Stimulated activated CD4-positive, alpha-beta T cell treated with anti-CD3 and anti-CD28 coated beads, Interleukin-1b, Interleukin-23, amount 100 ng/mL, for 1 hour (primary cell): ENCODE measurements at places on chromosomes 3 and 15.

DNA sequence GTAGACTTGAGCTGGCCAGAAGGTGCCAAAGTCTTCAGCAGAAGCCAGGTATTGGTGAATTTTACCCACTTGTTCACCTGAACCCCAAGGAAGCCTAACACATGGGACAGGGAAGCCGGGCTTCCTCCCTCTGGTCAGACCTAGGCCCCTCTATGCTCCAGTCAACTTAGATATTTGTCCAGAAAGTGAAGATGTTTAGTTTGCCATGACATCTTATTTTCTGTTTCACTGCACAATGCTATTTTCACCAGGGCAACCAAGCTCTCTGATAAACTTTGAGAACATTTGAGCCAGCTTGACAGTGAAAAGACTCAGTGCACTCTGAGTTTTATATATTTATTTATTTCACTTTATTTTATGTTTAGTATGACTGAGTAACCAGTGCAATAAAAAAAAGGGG, 71.0 kb downstream of the SOX14 start:
- DNase-seq: no peak

GRCh38 chr3:123167686-123168085, 34.1 kb upstream of the SEC22A start:
- no peak for DNase-seq

DNA sequence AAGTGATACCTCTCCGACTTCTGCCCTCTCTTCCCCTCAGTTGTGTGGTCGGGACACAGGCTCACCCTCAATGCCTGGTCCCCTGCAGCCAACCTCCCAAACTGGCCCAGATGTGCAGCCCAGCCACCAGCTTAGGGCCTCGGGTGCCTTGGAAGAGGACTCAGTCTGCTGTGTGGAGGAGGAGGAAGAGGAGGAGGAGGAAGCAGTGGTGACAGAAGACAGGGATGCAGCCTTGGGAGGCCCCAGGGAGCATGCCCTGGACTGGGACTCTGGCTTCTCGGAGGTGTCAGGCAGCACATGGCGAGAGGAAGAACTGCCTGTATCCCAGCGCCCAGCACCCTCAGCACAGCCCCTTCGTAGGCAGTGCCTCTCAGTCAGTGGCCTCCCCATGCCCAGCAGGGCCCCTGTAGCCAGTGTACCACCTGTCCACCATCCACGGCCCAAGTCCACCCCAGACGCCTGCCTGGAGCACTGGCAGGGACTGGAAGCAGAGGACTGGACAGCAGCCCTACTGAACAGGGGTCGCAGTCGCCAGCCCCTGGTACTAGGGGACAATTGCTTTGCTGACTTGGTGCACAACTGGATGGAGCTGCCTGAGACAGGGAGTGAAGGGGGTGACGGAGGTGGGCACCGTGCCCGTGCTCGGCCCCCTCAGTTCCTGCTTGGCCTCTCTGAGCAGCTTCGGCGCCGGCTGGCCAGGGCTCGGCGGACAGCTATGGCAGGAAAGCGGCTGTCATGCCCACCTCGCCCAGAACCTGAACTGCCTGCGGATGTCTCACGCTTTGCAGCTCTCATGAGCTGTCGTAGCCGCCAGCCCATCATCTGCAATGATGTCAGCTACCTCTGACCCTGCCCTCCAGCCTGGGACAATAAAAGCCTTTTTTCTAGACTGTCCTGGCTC, 1.3 kb downstream of the INKA1 start:
- DNase-seq: no peak

GRCh38 chr3:53293867-53294266, 38.0 kb upstream of the TKT start:
- DNase-seq: no peak

- no peak for DNase-seq
Measured at GRCh38 chr3:170751083-170751898, 118.7 kb downstream of the RPL22L1 start.

- no peak for DNase-seq
Measured at GRCh38 chr3:75242012-75242735, 422.0 kb upstream of the FRG2C start.

DNA sequence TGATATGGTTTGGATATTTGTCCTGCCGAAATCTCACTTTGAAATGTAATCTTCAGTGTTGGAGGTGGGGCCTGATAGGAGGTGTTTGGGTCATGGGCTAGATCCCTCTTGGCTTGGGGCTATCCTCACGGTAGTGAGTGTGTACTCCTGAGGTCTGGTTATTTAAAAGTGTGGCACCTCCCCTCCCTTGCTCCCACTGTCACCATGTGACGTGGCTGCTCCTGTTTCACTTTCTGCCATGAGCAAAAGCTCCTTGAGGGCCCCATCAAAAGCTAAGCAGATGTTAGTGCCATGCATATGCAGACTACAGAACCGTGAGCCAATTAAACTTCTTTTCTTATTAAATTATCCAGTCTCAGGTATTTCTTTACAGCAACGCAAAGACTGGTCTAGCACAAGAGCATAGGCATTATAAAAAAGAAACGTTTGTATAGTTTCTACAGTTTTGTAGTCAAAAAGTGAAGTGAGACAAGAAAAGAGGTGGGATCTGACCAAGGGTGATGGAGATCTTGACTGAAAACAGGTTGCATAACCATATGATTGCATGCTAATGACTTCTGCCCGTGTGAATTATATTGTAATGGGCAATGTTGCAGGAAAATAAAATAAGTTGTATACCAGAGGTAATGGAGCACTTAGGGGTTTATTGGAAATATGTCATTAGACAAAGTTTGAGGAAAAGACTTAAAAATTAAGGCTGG, 28.5 kb upstream of the CLASP2 start:
- DNase-seq: no peak

- no peak for DNase-seq
Measured at GRCh38 chr3:178835033-178835432, 236.6 kb downstream of the ZMAT3 start.

DNA sequence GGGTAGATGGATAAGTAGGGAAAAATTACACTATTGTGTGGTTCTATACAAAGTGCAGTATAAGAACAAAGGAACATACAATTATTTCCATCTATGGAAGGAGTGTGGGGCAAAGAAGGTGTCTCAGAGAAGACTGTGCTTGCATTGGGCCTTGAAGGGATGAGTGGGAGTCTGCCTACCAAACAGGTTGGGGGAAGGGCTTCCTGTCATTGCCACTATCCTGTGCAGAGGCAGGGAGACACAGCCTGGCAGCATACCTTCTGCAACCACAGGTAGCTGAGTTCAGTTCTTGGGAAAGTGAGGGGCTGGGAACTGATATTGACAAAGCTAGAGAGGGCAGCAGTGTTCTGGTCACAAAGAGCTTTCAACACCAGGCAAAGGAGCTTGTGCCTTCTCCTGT, 3.4 kb downstream of the TIMP4 start:
- no peak for DNase-seq

- no peak for DNase-seq
Measured at GRCh38 chr3:147397155-147397874, 9.0 kb downstream of the ZIC4 start.

DNA sequence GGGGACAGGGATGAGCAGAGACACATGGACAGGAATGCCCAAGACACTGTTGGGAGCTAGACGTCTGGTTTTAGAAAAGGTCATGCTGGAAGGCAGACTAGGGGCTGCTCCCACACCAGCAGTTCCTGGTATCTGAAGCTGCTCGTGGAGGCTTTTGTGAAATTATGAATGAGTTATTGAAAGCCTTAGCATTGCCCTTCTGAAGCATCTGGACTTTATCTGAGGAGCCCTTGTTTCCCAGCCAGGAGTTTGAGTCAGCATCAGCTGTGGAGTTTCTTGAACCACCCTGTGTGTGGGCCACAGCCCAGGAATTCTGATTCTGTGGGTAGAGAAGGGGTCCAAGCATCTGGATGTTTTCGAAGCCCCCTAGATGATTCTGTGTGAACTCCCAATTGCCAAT, 258.7 kb downstream of the SLCO3A1 start:
- no peak for DNase-seq

DNA sequence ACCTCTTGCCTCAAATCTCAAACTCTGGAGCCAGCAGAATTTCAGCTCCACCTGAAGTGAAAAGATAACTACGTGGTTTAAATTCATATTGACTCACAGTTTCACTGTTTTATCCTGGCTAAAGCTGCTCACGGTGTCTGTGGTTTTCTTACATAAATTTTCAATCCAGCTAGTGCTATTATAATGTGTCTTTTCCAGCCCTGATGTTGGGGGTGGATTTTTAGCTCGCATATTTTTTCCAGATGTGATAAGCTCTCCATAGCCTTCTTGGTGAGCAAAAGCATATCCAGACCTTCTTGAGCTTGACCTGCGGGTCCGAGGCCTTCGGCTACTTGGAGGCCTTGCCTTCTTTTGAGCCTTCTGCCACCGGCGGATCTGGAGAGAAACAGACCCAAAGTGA, 239.3 kb downstream of the DTWD1 start:
- DNase-seq: no peak

DNA sequence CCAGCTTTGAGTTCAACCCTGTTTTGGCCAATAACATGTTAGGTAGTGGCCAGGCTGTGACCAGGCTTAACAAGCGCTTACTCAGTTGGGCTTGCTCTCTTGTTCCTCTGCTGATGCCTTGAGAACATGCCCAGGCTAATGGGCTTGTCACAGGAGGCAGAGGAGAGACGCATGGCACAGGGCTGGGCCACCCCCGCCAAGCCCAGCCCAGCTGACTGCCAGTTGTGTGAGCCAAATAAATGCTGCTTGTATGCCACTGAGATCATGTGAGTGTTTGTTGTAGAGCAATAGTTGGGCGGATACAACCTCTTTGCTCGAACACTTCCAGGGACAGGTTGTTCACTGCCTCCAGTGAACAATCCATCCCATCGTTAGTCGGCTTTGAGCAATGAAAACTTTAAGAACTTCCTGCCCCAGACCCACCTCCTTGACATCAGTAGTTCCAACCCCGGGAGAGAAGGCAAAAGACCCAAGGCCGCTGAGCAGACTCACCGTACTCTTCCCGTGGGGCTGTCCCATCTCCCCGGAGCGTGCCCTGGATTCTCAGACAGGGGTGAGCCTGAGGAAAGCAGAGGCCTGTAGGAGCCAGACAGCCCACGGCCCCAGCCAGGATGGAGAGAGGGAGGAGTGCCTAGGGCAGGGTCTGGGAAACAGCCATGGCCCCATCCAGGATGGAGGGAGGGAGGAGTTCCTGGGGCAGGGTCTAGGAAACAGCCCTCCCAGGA, 4.1 kb downstream of the PLA2G4F start:
- DNase-seq: no peak

DNA sequence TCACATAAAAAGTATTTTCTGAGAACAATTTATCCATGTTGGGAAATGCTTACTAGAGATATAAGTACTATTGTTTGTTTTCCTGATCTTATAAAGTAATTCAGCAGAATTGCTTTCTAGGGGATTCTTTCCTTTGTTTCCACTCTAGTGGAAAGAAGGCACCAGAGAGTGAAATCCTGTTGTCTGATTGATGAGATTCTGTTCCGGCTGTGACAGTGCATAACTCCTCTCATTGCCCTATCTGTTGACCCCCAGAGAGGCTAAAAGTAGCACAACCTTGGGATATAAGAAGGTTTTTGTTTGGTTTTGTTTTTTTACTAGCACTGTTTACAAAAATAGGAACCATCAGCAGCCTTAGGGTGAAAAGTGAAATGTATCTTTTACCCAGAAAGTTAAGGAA, 114.1 kb downstream of the ALCAM start:
- no peak for DNase-seq

DNA sequence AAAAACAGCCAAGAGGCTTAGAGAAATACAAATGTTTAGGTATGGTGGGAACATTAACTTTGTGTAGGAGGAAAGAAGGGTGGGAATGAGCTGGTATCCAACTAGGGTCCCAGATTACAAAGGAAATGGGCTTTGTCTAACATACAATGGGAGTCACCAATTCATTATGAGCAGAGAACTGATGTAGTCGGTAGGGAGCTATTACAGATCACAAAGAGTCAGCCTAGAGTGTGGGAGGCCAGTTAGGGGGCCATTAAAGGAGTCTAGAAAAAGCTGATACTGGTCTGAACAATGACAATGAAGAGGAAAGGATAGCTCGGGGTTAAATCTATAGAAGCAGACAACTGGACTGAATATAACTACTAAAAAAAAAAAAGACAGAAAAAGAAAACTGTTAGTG, 15.5 kb downstream of the ANO10 start:
- no peak for DNase-seq

- DNase-seq: no peak
Measured at GRCh38 chr3:58005669-58006068, 2.6 kb upstream of the FLNB start.

- no peak for DNase-seq
Measured at GRCh38 chr15:71295603-71296314, 180.5 kb downstream of the THSD4 start.

DNA sequence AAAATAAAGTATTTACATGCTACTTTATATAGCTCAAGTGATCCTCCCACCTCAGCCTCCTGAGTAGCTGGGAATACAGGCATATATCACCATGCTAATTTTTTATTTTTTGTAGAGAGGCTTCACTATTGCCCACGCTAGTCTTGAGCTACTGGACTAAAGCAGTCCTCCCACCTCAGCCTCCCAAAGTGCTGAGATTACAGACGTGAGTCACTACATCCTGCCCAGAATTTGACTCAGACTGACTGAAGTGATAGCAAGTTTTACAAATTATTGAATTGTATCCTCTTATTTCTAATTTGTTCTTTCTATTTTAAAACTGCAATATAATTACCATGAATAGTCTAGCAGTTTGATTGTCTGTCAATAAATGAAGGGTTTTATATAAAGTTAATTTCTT, 210.3 kb upstream of the CGNL1 start:
- no peak for DNase-seq

- no peak for DNase-seq
Measured at GRCh38 chr15:96011136-96011535, 319.4 kb upstream of the NR2F2 start.

- no peak for DNase-seq
Measured at GRCh38 chr3:179446501-179446900, 4.8 kb downstream of the GNB4 start.

DNA sequence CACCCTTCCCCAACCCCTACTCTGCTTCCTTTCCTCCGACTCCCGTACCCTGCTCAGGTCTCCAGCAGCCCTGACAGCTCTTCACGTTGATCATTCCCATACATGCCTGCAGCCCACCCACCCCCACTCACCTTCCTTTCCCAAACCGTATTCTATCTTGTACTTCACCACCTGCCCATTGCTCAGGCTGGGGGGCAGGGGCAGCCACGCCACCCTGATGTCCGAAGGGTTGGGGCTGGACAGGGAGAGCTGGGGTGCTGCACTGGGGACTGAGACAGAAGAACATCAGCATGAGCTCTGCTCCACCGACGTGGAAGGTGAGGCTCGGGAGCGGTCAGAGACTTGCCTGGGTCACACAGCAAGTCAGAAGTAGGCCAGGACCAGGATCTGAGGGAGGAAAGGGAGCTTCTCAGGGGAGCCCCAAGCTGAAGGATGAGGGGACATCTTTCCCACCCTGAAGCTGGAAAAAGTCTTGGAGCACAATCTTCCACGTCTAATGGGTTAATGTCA, 16.5 kb upstream of the IGDCC3 start:
- no peak for DNase-seq

DNA sequence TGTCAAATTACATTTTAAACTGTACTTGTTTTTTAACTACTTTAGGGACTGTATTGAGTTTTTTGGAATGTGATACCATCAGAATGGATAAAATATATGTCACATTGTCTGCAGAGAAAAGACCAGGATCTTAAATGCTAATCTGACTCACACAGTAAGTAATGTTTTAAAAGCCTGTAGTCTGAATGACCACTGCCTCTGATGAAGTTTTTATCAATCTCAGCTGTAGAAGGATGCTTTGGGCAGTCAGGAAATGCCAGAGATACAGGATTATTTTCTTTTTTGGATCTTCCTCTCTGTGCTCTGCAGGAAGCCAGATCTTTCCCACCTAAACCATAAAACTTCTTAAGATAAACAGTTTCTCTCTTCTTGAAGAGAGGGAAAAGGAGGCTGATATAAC, 73.1 kb upstream of the PRTG start:
- DNase-seq: no peak
